ENCODE measurements at places on chromosomes 16 and 17.

- no peak for DNase-seq
Observed at GRCh38 chr17:82103553-82104451, 5.8 kb upstream of the FASN start.

- DNase-seq: no peak
Observed at GRCh38 chr16:31273187-31273586, 13.4 kb downstream of the ITGAM start.

- DNase-seq: no peak
Observed at GRCh38 chr17:32314636-32315035, 27.3 kb downstream of the C17orf75 start.

GRCh38 chr16:28318042-28318744 lies 25.9 kb downstream of the SBK1 start:
- no peak for DNase-seq

DNA sequence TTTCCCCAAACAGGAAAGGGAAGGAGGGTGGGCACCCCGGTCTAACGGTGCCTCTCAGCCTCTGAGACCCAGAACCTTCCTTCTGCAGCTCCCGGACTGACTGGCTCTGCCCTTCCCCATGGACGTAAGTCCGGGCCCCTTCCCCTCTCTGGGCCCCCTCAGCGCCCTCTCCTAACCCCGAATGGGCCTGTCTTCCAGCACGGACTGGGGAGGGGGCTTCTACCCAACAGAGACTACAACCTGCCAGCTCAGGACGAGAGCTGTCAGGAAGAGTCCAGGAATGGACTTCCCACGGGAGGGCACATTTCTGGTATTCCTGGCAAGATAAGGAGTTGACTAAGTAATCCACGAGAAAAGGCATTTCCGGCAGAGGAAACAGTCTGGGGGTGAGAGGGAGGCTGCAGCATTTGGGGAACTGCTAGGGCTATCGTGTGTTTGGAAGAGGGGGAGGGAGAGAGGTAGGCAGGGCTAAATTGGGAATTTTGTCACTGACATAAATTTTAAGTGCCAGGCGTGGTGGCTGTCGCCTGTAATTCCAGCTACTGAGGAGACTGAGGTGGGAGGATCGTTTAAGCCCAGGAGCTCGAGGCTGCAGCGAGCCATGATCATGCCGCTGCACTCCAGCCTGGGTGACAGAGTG lies 12.1 kb upstream of the ALDOA start:
- no peak for DNase-seq

All from stimulated activated naive B cell treated with anti-CD40 and anti-IgM and Interleukin-4, amounts not matched to agents 10 μg/mL and 1 μg/mL and 100 μg/mL, for 72 hours (primary cell).